Caki2 (cell line): ENCODE measurements at places on chromosomes 12 and 14.

- peak; percentile 81 for DNase-seq
Measured at GRCh38 chr12:6871052-6871957, 1.8 kb downstream of the SPSB2 start.

DNA sequence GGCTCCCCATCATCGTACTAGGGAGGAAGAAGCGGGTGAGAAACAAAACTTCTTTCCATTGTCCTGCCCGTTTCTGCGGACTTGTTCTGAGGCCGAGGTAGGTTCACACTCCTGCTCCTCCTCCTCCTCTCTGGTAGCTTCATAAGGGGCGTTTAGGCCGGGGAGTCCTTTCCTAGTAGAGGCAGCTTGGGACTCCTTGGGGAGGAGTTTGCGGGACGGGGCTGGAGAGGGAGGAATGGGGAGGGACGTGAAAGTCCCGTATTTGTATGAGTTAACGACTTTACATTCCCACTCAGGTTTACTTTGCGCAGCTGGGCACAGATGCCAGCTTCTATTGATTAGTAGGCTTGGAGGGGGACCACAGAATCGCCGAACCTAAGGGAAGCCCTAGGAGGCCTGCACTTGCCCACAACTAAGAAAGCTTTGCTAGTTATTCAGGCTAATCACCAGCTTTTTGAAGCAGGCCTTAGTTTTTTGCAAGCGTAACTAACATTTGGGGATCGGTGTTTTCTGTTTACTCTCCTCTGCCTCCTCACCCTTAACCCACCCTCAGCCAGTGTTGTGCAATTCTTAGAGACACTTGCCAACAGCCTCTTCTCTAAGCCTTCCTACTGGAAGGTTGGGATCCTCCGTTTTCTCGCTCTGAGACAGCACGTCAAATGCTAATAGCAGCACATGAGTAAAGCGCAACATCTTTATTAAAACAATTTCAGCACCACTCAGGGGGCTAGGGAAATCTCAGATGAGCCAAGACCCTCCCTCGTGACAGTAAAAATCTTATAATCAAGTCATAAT, 499 bp downstream of the RNASE4 start:
- no peak for DNase-seq

- DNase-seq: no peak
Measured at GRCh38 chr12:111045941-111046340, 125.6 kb upstream of the MYL2 start.

DNA sequence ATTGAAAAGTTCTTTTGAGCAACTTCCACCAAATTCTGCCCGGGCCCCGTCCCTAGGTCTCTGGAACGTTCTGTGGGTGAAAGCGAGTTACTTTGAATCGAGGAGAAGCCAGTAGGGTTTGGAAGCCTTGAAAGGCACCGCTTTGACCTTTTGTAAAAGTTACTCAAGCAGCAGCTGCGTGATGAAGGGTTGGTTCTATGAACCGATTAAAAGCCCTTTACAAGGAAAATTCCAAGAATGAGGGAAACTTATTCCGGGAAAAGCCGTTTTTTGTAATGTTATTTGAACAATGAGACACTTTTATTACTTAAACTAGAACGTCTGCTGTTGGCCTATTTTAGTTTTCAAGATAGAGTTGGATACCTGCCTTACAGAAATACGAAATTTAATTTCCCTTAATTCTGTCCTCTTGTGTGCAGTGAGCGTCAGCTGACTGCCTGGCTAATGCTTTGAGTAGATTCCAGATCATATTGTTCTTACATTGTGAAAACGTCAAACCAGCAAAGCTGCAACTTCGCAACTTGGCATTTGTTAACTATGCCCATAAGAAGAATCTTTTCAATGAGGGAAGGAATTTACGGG, 906 bp downstream of the LARP4 start:
- peak; percentile 44 for DNase-seq

GRCh38 chr12:109768901-109769670, 55.5 kb downstream of the FAM222A start:
- no peak for DNase-seq

GRCh38 chr14:101575581-101575980, 14.3 kb downstream of the DIO3 start:
- no peak for DNase-seq

DNA sequence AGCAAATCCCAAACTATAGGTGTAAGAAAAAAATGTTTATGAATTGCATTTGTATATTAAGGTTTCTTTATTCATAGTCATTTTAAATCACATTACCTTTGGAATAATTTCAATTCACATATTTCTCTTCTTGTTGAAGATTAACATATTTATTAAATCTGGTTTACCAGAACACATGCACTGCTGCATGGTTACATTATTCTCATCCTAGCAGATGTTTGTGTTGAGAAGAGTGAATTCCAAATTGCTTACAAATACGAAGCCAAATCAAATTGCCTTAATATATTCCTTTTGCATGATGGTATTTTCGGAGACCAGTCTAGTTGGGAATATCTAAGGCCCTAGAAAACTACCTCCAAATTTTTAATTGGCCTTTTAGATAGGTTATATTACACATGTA, 130.6 kb downstream of the PLEKHA5 start:
- DNase-seq: no peak

GRCh38 chr14:57796556-57796955, 69.3 kb downstream of the SLC35F4 start:
- DNase-seq: no peak

DNA sequence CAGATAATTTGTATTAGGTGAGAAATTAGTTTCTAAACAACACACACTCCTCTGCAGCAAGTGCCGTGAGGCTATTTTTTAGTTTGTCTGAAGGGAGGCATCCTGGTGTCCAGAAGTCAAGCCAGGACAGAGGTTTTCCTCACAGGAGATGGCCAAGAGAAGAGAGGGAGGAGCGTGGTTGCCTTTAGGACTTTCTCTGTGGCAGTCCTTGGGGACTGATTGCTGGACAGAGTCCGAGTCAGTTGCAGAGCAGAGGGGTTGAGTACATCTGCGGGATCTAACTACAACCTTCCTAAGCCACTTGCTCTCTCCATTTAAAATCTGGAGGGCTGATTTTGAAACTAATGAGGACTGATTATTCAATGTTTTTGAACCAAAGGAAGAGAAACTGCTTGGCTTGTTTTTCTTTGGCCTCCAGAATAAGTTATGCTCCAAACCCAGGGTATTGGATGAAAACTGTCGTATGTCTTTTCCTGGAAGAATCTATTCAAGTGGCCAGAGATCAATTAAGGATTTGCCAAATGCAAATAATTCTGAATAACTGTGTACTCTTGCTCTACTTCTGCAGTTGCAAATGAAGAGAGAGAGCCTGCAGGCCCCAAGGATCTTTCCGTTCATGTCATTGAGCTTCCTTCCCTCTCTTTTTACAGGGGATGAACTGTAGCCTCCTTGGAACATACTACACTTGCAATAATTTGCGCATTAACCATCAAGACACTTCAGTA, 1.2 kb downstream of the SLCO1C1 start:
- DNase-seq: no peak

DNA sequence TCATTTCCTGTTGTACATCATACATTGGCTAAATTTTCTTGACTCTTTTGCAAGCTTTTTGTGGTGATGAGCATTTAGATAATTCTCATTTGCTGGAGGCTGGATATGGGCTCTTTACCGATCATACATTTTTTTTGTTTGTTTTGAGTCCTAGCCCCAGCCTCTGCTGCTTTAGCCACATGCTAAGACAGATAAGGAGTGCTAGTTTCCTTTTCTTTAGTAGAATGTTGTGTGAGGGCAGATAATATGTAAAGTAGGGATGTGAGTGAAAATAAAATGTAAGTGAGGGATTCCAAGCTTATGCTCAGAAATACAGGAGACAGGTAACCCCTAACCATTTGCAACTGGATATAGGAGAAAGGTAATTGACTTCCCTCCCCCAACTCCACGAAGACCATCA, 405.7 kb downstream of the TRHDE start:
- peak; percentile 14 for DNase-seq

GRCh38 chr12:15206831-15207389, 14.3 kb downstream of the RERG start:
- DNase-seq: peak; percentile 36

DNA sequence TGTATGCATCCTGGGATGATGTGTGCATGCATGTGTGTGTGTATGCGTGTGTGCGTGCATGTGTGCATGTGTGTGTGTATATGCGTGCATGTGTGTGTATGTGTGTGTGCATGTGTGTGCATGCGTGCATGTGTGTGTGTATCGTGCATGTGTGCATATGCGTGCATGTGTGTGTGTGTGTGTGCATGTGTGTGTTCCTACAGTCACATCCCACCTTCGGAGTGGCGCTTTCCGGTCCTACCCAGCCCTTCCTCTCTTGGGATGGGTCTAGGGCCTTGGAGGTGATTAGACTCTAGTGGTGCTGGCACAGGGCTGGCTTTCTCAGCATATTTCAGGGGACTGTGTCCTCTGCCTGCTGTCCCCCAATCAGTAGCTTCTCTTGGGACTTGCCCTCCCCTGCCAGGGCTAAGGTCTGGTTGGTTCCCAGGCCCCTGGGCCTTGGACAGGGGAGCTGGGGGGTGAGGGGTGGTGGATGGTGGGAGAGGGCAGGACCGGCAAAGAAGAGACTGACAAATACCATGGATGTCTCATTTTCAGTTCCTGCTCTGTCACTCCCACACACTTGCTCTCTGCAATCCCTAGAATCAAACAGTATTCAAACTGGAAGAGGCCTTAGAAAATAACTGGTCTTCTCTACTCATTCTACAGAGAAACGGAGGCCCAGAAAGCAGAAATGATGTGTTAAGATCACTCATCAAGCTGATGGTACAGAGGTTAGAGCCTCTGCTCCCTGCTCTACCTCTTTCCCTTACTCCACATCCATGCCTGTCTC, 21.9 kb upstream of the FAIM2 start:
- no peak for DNase-seq

DNA sequence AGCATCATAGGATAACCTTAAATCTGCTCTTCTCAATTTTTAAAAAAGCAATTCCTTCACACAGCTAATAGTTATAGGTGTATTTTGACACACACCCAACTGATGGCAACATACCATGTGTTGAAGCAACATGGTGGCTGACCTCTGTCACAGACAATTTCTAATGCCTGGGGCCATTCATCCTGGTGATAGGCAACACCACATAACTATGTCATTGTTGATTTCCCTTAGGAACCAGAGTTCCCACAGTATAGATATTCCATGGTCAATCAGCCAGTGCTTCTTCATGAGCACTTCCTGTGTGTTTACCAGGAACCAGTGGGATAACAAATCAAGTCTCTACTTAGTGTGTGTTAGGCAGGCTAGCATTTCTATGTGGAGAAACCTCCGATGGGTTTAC, 88.3 kb downstream of the FIGNL2 start:
- no peak for DNase-seq

- DNase-seq: no peak
Measured at GRCh38 chr12:95470300-95470699, 3.7 kb upstream of the METAP2 start.

GRCh38 chr14:68449561-68450181, 343.2 kb downstream of the ZFP36L1 start:
- no peak for DNase-seq

GRCh38 chr14:36066636-36067035, 109.9 kb downstream of the PTCSC3 start:
- no peak for DNase-seq

DNA sequence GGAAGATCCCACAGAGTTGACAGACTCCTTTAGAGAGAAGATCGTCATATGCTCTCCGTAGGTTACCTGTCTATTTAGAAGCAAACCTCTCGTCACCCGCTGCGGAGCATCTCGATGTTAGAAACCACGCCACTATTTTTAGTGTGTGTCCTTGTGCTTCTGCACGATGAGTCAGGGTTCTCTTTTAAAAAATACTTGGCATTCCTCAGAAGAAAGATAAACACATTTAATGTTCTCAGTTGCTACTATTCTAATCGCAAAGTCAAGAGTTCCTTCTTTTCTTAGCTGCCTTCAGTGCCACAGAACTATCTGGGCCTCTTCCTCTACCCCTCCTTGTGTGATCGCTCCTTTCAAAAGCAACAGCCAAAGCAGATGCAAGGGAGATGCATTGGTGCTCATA, 192.4 kb downstream of the PELI2 start:
- no peak for DNase-seq

DNA sequence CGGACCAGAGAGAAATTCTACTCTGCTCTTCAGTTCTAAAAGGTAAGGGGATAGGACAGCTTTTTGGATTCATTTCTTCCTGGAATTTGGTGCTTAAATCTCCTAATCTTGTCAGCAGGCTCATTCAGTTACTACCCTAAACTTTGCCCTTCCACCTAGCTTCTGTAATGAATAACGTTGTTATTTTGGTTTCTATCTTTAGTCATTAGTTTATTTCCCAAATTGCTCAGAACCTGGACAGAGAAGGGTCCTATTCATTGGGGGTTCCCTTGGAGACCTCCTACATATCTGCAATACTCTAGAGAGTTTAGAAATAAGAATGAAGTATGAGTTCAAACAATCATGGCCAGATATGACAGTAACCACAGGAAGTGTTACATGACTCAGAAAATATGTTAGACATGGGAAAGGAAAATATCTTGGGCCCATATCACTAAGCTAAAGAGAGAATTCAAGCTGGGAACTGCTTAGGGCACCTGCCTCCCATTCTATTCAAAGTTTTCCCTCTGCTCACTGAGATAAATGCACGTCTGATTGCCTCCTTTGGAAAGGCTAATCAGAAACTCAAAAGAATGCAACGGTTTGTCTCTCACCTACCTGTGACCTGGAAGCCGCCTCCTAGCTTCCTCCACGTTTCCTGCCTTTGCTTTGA, 87.9 kb downstream of the GAS2L3 start:
- no peak for DNase-seq

DNA sequence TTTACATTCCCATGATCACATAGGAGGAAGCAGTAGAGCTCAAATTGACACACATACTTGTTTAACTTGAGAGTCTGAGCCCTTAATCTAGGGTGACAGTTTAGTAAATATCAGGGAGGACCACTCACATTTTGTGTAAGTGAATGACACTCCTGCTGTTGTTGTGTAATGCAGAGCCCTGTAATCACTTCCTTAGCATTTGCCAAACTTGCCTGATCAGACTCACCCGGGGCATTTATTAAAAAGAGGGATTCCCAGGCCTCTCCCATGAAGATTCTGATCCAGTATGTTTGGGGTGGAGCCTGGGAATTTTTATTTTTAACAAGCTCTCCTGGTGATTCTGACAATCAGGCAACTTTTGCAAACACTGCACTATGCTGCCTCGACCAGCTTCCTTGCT, 119.6 kb downstream of the NUAK1 start:
- no peak for DNase-seq
